ENCODE measurements at places on chromosomes 7 and 10.
A peak's percentile ranks its signal among the peaks of the same experiment; 100 is the strongest.

GRCh38 chr10:109219935-109220605 is 703.2 kb downstream of the XPNPEP1 start:
- DNase-seq: no peak

GRCh38 chr10:649798-650440 is 39.5 kb downstream of the DIP2C start:
- DNase-seq: no peak

DNA sequence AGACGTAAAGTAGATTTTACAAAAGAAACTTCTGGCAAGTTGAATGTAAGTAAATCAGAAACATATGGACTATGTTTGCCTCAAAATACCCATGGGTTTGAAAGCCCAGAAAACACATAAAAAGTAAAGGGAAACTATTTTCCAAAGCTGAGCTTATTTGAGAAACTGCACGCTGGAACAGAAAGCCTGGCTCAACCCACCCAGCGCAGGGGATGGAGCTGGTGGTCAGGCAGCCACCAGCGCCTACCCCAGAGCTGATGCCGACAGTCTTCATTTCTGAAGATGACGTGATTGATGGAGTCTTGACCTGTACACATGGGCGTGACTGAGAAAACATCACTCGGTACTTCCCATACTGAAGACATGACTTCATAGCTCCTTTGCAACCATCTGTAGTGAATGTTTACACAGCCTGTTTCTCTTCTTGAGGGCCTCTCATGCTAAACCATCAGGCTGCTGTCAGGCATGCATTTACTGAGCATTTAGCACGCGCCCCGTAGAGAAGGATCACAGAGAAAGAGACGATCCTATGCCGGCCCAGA is 232.6 kb upstream of the AUTS2 start:
- no peak for DNase-seq

GRCh38 chr7:150685219-150686029 is at the start of gene GIMAP2:
TSS of gene GIMAP2 (plus strand) at chr7:150685706. CDS start at chr7:150687060, 1,354 bp downstream.
- no peak for DNase-seq

DNA sequence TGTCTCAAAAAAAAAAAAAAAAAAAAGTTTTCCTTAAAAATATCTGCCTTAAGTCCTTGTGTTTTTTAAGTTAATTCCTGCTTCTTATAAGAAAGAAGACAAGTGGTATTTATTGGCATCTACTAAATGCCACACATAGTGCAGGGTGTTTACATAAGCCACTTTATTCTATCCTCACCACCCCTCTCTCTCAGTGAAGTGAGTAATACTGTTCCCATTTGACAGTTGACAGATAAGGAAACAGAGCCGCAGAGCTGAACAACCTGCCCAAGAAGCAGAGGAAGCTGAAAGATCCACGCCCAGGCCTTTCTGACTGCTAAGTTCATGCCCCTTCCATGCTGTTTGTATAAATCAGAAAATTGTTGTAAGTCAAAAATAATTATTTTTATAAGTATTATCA is 54.1 kb downstream of the ABLIM1 start:
- no peak for DNase-seq

DNA sequence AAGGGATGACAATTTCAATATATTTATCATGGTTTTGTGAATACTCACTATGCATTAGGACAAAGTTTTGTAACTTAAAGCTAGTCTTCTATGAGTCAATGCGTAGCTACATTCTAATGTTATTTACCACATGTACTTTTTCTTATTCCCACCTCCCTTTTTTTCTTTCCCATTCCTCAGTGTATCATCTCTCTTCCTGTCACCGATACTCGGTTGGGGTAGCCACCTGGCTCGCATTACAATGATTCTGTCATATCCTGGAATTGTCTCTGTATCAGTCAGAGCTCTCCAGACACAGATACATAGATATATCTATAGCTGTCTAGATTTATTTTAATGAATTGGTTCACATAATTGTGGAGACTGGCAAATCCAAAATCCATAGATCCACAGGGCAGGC is 9.8 kb upstream of the RALA start:
- DNase-seq: no peak

- DNase-seq: no peak
These were observed 159.2 kb downstream of the BTAF1 start for GRCh38 chr10:92082583-92083280.

DNA sequence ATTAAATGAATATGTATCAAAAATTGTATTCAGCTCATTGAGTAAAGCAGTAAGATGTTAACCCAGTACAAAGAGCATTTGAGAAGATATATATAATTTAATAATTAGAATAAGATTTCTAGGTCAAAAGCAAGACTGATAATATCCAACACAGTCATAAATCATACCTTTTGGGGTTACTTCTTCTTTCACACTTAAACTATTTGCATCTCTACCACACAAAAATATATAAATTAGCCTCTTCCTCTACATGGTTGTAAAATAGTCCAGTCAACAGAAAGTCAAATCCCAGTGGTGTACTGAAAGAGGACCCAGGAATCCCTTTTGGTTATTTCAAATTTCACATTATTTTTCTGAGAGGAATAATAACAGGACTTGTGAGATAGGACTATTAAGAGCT is 204.6 kb upstream of the INHBA start:
- no peak for DNase-seq

DNA sequence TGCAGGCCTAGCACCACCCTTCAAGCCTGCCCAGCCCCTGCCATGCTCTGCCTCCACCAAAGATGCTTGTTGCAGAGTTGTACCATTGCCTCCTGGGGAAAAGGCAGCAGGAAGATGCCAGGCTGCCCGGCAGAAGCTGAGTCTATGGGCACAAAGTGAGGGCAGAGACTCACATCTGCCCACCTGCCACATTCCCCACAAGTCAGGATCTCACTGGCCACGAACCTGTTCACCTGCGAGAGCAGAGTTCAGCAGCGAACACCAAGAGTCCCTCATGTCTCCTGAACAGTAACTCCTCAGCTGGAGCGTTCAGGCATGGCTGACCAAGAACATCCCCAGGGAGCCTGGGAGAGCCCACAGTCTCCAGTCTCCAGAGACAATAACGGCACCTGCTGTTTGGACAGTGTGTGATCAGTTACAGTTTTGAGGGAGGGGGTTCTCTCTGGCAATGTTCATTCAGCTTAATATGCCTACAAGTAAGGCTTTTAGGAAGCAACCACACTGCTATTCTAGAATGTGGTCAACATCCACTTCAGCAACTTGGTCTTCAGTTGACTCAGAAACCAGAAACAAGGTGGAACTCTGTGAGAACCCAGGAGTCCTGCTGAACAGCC is 78.5 kb downstream of the GRID1 start:
- no peak for DNase-seq

- no peak for DNase-seq
These were observed 154.3 kb downstream of the ARHGAP21 start for GRCh38 chr10:24569330-24569796.

DNA sequence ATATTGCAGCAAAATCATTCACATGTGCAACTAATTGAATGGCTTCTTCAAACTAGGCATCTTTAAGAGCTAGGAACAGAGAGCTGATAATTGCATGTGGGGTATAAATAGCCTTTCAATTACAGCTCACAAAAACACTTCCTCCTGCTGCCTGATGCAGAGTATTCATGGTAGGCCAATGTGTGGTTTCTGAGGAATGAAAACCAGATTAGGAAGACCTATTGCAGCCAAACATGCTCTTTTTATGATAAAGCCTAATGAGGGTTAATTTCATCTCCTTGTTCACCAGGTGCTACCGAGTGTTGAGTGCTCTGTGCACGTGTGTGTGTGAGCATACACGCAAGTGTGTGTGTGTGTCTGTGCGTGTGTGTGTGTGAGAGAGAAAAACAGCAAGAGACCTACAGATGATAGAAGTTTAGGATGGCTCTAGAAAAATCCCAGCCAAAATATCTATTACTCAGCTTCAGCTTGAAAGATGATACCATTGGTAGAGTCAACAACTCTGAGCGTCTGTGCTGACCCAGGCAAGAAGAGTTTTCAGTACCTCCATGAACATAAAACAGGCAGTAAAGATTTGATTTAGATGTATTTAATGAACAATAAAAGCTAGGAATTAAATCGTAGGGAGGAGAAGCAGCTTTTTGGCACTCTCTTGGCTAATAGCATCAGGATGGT is 448.5 kb upstream of the ANKRD30A start:
- DNase-seq: no peak

DNA sequence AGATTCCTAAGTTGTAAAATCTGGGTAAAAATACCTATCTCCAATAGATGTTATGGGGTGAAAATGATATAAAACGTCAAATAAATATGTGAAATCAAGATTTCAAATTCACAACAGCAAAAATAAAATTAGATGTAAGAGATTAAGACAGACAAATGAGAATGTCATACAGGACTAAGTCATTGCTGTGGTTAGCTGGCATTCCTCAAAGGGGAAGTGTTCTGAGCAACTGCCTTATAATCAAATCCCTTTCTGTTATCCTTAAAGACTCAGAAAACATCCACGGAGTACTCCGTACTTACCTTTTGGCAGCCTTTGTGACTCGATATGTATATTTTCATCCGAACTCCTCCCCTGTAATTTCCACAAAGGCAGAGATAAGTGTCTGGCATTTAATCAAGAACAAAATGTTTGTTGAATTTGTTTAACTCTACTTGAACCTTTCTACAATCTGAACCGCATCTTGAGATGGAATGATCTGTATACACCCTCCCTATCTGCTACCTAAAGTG is 559.6 kb downstream of the GATA3 start:
- DNase-seq: no peak

- no peak for DNase-seq
These were observed 105.1 kb downstream of the C10orf90 start for GRCh38 chr10:126565441-126565840.

DNA sequence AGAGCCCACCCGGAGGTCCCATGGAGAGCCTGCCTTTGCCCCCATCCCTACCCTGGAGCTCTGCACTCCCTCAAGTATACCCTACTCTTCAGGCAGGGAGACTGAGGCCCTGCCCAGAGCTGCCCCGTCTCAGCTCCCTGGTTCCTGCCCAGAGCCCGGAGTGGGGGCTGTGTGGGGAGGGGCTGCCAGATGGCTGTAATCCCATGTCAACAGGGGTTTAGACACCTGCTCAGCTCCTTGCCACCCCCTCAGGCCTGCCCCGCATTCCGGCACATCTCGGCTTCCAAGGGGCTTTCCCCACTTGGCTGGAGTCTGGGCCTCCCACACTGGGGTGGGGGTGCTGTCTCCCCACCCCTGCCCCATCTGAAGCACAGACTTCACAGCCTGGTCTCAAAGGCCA is 20.9 kb upstream of the LFNG start:
- no peak for DNase-seq

- no peak for DNase-seq
These were observed 12.0 kb upstream of the MARVELD1 start for GRCh38 chr10:97701438-97702069.

GRCh38 chr7:37786741-37787569 is 61.4 kb upstream of the NME8 start:
- no peak for DNase-seq

DNA sequence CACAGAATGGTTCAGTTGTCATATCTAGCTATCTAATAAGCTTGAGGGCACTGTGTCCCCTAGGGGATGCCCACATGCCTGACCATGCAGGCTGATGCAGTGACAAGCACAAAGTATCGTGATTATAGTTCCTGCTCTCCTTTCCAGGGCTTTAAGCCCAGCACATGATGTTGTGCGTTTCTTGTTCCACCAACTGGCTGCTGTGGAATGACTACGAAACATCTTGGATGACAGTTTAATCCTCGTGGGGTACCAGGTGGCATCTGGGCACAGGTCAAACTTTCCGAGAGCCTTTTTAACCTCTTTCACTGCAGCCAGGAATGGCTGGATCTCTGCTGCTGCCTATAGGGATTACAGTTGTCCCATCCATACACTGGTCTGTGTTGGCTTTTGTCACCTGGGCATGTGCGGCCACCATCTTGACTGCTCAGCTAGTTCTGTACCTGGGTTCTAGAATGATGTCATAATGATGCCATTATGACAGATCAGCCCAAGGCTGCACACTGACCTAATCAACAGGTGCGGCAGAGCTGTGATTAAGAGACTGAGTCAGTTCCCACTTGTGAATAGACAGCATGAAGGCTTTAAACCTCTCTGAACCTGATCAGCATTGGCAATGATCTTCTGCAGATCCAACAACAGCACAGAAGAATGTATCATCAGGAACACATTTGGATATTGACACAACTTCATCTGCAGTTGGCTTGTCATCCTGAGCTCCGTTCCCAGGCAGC is 144.1 kb downstream of the DLG5 start:
- no peak for DNase-seq

DNA sequence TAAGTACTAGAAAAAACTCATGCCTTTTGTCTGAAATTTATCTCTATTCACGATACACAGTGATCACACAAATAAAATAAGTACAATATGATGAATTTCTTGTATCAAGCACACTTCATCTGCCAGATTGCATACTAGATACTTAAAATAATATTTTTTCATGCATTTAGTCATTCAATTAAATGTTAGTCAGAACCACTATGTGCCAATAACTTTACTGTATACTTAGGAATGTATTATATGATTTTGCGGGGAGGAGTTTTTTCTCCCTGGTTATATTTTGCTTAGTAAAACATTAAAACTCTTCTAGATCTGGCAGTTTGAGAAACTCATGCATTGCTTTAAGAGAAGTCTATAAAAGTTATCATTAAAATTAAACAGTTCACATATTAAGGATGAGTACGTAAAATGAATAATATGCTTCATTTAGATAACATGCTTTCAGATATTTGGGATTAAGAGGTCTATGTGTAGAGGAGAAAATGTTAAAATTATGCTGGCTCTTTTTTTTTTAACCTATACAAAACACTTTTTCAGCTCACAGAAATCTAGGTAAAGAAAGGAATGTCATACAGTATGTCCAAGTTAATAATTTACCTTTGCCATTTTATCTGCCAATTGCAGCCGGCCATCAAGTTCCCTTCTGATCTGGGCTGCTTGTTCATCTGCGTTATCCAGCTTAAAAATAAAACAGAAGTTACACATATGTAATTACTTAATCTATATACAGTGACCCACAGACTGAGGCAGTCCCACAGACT is 70.1 kb downstream of the RNF133 start:
- DNase-seq: no peak

GRCh38 chr7:94997547-94997946 is 90.2 kb downstream of the PPP1R9A start:
- DNase-seq: no peak

- DNase-seq: no peak
These were observed 21.8 kb downstream of the BBIP1 start for GRCh38 chr10:110897184-110897583.

GRCh38 chr7:51617686-51618085 is 301.1 kb upstream of the COBL start:
- DNase-seq: no peak

GRCh38 chr10:132447446-132448247 is 50.6 kb downstream of the PWWP2B start:
- DNase-seq: peak; percentile 86

GRCh38 chr7:33444511-33444910 is 315.1 kb downstream of the BBS9 start:
- no peak for DNase-seq

GRCh38 chr7:29194206-29194593 is 375 bp upstream of the CHN2 start:
- DNase-seq: no peak

- DNase-seq: no peak
These were observed 58.9 kb downstream of the NAMPT start for GRCh38 chr7:106225856-106226255.

All from stimulated activated CD8-positive, alpha-beta memory T cell treated with anti-CD3 and anti-CD28 coated beads, Interleukin-7, amount 100 ng/mL, for 48 hours (primary cell).